ENCODE measurements at places on chromosomes 6 and 20.

- DNase-seq: no peak
Measured at GRCh38 chr6:6919173-6919572, 188.6 kb upstream of the RREB1 start.

GRCh38 chr6:96940322-96940721 lies 15.8 kb downstream of the KLHL32 start:
- DNase-seq: no peak

- DNase-seq: no peak
Measured at GRCh38 chr6:110334423-110335180, 23.5 kb downstream of the METTL24 start.

- no peak for DNase-seq
Measured at GRCh38 chr6:77383026-77383425, 80.3 kb downstream of the HTR1B start.

- DNase-seq: no peak
Measured at GRCh38 chr20:61951695-61952533, 113.8 kb downstream of the TAF4 start.

- no peak for DNase-seq
Measured at GRCh38 chr6:152063170-152063921, 255.9 kb downstream of the ESR1 start.

DNA sequence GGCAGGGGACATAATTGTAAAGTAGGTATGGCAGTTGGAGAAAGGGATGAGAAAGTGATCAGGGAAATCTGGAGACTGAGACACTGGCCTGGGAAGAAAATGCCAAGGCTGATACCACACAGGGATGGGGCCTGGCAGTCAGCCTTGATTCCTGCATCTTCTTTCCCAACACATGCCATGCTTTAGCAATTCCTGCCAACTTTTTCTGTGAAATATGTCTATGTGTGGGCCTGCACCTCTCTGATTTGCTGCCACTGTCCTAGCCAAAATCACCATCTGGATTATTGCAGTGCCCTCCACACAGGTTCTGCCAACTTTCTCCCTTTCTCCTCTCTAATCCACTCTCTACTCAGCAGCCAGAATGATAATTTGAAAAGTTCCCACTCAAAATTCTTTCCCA lies 759.8 kb upstream of the CITED2 start:
- no peak for DNase-seq
